Hypothalamus (tissue), 51 donors: ENCODE measurements at places on chromosomes 6 and 20.

DNA sequence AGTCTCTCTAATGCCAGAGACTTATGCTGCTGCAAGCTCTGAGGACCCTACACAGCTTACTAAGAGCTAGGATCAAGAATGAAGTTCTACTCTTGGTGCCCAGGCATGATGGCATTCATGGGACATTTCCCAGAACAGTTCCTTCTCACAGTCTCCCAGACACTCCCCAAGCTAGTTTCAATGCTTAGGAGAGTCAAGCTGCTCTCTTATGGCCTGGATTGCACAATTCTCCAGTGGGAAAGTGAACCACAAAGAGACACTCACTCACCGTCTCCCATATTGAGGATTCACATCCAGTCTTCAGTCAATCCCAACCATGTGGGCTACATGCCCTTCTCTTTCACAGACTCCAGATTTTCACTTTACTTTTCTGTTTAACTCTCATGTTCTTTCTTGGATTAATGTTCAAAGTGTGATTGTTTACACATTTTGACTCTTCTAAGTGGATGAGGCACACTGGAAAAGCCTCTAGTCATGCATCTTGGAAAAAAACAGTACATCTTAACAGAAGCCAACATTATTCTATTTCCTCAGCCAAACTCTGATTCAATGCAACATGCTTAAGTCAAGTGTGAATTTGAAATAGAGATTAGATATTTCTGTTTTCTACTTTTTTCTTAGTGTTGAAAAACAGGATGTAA is 447.8 kb upstream of the BTBD3 start:
- no peak for DNase-seq

DNA sequence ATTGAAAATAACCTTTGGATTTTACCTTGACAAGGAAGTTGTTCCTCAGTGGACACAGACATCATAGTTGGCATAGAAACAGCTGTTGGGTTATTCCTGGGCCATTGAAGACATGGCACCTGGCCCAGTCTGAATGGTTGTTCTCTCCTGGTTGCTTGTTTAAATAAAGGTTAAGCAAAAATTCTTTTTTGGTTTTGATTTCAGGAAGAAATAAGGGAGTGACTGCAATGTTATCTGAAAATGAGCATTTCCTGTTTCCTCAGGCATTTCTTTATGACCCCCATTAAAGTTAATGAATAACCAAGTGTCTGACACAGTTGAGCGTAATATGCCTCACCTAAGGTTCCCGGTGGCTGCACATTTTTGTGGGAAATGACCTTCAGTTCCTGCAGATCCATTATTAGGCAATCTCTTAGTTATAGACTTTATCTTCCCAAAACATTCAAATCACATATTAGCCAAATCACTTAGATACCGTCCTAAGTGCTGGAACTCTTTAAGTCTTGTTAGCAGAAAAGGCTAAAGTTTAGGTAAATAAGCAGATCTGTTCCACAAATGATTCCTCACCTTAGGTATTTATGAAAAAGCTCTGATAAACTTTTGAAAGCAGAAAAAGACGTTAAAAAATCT is 648.7 kb upstream of the FLRT3 start:
- no peak for DNase-seq

DNA sequence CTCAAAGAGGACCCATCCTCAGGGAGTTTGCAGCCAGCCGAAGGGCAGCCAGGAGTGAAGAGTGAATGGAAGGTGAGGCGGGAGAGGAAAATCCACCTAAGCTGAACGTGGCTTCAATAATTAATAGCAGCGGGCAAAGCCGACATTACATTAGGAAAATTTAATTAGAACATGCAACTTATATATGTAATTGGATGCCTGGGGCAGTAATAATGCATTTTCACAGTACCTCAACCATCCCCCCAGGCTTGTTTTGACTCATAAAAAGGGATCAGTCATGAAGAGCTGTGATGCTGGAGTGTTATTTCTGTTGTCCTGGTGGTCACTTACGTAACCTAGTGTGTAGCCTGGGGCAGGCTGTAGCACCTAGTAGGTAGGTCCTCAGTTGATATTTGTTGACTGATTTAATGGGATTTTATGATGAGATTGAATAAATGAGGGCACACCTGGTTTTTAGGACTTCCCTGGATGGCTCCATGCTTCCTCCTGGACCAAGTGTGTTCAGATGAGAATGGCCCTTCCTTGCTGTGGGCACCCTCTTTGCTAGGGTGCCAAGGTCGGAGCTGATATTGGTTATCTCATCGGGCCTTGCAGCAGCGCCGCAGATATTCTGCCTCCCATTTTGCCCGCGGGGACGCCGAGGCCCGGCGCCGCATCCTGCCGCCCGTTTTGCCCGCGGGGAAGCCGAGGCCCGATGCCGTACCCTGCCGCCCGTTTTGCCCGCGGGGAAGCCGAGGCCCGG is 128.8 kb downstream of the CDH26 start:
- DNase-seq: no peak

GRCh38 chr20:2038161-2038560 is 44.3 kb upstream of the PDYN start:
- DNase-seq: no peak

- no peak for DNase-seq
Measured at GRCh38 chr6:35601331-35602132, 87.2 kb downstream of the FKBP5 start.

GRCh38 chr20:41111578-41111951 is 25.8 kb upstream of the PLCG1 start:
- DNase-seq: no peak
